ENCODE measurements at places on chromosomes 13 and 19.

DNA sequence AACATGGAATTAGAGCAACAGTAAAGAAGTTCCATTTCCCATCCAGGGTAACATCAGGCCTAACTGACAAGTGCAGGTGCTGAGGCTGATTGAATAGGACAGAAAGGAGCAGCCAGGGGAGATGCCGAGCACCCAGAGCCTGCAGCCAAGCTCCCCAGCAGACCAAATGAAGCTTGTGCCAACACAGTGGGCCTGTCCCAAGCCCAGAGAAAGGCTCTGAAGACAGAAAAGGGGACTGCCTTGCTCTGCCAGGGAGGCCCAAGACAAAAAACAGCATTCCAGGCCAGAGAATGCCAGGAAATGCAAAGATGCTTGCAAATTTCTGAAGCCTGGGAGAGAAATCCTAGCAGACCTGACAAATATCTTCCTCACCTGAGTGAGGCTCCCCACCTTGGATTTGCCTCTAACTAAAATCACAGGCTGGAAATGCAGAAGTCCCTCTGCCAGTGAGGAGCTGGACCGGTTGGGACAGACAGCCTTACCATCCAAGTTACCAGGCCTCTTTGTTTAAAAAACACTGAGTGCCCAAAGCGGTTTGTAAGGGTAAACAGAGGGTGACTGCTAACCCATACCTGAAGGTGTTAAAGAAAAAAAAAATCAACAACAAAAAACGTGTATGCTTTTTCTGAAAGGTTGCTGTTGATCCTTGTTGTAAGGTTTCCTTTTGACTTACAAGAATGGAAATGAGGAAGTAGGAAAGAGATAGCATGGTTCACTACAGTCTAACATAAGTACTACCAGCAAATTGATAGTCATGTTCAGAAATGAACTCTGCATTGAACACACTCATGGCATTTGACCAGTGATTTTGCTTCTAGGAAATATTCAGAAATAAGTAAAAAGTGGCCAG, 11.8 kb upstream of the HMGB1 start:
- no peak for DNase-seq

- DNase-seq, result no peak
These were observed 32.2 kb upstream of the TNFAIP8L1 start for GRCh38 chr19:4606921-4607678.

DNA sequence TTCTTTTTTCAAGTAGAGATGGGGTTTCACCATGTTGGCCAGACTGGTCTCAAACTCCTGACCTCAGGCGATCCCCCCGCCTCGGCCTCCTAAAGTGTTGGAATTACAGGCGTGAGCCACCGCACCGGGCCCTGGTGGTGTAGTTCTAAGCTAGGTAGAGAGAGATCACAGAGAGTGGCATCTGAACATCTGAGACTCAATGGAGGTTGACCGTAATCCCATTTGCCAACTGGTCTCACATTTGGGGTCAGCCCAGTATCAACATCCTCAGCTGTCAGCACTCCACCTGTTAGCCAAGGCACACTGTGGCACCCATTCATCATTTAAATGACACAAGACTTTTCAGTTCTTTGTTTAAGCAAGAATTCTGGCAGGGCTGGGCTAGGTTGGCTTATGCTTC, 8.1 kb downstream of the SELENOW start:
- DNase-seq, result no peak

GRCh38 chr19:32977280-32977679, 5.2 kb downstream of the FAAP24 start:
- no peak for DNase-seq

DNA sequence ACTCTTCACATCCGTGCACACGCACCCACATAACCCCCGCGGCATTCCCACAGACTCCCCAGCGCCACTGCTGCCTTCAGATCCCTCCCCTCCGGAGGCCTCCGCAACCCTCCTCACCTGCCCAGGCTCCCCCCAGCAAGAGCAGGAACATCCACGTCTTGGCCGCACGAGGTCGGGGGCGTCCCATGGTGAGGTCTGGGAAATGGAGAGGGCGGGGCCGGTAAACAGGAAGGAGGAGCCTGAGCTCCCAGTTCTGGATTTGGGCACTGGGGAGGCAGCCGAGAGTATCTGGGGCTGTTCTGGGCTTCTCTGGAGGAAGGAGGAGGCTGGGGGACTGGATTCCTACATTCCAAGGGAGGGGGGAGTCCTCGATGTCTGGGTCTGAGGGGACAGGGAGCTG, 423 bp downstream of the KLK8 start:
- DNase-seq, result no peak

DNA sequence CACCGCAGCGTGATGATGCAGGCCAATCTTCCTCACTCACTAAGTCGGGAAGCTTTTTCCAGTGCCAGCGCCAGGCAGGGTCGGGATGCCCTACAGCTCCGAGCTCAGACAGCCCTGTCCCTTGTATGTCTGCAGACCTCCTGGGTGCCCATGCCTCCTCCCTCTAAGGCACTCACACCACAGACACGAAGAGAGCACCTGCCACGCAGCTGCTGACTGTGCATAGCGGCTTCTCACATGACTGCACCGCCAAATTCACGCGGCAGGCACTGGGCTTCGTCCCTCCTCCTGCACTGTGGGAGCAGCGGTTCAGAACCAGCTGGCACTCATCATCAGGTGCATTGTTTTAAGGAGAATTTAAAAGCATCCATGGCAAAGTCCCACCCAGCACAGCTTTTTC, 88.1 kb downstream of the SLC7A1 start:
- no peak for DNase-seq

DNA sequence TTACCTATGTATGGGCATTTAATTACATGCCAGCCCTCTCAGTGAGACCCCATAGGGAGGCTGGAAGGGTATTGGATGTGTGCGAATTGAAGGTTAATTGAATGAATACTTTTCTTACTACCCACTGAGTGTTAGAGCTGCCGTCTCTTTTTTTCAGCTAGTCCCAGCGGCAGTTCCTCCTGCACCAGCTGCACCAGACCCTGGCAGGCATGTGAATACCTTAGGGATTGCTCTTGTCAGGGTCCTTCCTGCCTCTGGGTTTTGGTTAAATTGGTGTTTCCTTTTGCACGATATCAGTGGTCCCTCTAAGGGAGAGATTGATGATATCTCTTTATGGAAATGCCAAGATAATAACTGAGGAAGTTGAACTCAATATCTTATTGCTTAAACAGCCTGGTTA, 9.8 kb upstream of the CXCL17 start:
- DNase-seq, result no peak

DNA sequence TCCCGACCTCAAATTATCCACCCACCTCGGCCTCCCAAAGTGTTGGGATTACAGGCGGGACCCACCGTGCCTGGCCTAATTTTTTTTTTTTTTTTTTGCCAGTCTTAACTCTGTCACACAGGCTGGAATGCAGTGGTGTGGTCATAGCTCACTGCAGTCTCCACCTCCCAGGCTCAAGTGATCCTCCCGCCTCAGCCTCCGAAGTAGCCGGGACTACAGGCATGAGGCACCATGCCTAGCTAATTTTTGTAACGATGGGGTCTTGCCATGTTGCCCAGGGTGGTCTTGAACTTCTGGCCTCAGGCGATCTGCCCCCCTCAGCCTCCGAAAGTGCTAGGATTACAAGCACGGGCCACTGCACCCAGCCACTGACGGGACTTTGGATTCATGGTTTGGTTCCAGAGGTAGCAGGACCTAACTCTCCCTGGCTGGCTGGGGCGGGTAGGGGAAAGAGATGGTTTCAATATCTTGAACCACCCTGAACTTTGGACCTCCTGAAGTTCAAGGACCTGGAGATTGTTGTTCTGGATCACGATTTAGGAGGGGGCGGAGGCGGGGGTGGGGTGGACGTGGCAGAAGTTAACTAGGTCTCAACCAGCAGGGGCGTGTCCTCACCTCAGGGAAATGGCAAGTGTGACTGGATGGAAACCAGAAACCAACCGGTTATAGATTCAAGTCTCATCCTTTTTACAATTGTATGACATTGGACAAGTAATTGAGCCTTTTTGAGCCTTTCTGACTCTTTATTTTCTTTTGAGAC, 40.8 kb downstream of the IER2 start:
- DNase-seq, result no peak
